ENCODE measurements at places on chromosomes 5 and 9.

DNA sequence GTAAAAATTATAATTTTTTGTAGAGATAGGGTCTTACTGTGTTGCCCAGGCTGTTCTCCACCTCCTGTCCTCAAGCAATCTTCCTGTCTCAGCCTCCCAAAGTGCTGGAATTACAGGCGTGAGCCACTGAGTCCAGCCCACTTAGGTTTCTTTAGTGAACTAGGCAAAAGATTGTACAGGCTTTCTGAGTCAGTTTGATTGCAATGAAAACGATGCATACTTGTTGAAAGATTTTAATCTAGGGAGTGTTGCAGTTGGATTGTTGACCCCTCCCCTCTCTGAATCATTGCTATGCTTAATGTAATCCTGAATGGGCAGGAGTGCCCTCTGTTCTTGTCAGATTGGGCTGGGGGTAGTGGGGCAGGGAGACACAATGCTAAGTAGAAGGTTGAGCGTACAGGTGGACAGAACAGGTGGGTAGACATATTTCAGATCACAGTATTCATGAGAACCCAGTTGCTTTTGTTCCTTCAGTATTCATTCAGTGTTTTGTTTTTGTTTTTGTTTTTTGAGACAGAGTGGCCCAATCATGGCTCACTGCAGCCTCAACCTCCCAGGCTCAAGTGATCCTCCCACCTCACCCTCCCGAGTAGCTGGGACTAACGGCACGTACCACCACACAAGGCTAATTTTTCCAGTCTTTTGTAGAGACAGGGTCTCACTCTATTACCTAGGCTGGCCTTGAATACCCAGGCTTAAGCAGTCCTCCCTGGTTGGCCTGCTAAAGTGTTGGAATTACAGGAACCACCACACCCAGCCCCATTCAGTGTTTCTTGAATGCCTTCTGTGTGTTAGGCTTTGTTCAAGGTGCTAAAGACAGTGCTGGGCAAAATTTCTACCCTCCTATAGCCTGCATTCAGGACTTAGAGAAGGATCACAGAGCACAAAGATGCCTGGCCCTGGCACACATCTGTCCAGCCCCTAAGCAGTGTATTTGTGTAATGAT lies 70.1 kb downstream of the KIAA1958 start:
- no peak for DNase-seq

DNA sequence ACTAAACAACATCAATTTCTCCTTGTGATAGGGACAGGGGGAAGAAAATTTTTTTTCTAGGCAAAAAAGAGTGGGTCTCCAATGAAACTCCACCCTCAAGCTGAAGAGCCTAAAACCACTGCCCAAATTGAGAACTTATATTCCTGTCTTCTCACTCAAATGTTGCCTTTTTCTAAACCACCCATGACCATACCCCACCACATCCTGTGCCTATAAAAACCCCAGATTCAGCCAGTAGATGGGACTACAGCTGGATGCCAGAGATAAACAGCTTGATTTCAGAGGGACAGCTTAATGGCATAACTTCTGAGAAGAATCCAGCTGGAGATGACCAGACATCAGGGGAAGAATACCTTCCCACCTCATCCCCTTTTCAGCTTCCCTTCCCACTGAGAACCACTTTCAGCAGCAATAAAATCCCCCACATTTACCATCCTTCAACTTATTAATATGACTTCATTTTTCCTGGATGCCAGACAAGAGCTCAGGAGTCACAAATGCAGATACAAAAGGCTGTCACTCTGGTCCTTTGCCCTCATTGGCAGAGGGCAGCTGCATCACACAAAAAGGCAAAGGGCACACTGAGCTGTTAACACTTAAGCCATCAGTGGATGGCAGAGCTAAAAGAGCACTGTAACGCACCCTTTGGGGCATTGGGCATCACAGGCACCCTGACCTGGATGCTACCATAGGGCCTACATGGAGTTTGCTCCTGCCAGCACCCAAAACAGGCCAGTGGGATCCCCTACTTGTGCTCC lies 972.5 kb upstream of the CTNND2 start:
- no peak for DNase-seq

- DNase-seq = no peak
These were observed 11.6 kb downstream of the NAIF1 start for GRCh38 chr9:128055344-128056040.

DNA sequence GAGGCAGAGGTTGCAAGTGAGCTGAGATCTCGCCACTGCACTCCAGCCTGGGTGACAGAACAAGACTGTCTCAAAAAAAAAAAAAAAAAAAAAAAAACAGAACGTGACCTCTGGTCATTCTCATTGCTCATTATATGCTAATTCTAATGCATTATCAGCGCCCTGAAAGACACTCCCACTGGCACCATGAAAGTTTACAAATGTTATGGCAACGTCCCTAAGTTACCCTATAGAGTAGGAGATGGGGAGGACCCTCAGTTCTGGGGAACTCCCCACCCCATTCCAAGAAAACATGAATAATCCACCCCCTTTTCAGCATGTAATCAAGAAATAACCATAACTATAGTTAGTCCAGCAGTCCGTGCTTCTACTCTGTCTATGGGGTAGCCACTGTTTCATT lies 48.9 kb upstream of the DENND4C start:
- DNase-seq = no peak

DNA sequence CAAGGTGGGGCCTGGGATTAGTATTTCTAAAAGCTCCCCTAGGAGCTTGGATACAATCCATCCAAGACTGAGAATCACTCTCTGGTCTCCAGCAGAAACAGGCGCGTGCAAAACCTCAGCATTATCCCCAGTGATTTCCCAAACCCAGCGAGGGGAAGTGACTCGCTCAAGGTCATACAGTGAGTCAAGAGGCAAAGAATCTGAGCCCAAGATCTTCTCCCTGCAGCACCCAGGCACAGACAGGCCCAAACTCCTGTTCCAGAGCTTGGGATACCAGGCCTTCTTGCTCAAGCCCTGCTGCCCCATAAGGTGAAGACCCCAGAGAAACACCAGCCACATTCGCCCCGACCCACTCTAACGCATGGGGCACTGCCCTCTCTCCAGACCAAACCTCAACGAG lies 33.2 kb downstream of the SHB start:
- no peak for DNase-seq

DNA sequence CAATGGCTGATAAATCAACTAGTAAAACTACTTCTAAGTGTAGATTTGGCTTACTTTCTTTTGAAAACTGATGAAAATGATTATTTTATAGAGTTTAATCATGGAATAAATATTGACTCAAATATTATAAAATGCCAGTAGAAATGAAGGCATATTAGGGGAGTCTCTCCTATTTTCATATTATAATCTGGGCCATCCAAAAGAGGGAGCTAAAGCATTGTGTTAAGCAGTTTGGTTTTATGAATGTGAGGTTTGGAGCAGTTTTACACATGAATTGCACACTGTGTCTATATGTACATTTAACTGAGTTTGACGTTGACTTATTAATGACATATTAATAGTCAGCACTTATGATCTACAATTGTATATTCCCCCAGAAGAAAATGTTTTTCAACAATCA lies 17.4 kb downstream of the CDH9 start:
- DNase-seq = no peak

DNA sequence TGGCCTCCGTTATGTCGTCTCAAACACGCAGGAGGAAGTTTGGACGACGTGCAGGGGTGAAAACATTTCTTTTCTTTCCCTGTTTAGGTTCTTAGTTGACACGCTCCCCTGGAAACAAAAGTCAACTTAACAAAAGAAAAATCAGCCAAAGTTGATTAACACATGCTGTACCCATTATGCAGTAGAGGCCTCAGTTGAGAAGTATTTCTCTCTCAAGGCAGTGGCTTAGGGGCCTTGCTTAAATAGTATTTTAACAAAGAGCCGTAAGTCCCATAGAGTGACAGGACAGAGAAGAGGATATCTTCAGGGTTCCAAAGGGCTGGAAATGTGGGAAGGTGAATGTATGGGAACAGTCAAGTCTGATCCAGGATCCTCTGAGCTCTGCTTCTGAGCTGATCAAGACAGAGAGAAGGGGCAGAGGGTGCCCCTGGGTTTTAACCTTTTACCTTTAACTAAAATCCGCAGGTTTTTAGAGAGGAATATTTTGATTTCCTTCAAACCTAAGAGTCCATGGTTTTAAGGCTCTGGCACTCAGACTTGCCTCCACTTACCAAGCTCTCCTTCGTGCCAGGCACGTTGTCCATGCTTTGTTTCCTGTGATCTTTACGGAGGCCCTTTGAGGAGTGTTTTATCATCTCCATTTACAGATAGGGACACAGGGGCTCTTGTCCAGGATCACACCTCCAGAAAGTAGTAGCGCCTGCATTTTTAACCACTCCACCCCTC lies 629 bp upstream of the CD74 start:
- no peak for DNase-seq

GRCh38 chr5:163190784-163191183 lies 246.6 kb upstream of the CCNG1 start:
- DNase-seq = no peak

GRCh38 chr5:32767948-32768467 lies 56.9 kb downstream of the NPR3 start:
- DNase-seq = no peak

- no peak for DNase-seq
These were observed 66.5 kb upstream of the TLX3 start for GRCh38 chr5:171242521-171242920.

- no peak for DNase-seq
These were observed 6.0 kb downstream of the CAMK4 start for GRCh38 chr5:111229871-111230810.

DNA sequence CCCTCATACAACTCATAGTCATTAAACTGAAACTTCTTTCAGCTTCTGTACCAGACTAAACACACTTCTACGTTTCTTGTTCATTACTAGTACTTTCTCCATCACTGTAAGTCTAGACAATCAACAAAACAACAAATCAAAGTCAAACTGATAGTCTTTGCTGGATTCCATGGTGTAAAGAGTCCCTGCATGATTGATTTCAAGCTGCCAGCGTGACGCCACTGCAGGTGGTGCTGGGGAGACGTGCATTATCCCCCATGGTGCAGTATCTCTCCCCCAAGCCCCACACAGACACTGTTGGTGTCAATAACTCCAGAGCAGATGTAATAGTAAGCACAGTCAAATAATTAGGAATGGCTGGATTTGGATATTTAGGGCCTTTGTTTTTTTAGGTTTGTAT lies 10.7 kb upstream of the SLC2A8 start:
- DNase-seq = no peak

DNA sequence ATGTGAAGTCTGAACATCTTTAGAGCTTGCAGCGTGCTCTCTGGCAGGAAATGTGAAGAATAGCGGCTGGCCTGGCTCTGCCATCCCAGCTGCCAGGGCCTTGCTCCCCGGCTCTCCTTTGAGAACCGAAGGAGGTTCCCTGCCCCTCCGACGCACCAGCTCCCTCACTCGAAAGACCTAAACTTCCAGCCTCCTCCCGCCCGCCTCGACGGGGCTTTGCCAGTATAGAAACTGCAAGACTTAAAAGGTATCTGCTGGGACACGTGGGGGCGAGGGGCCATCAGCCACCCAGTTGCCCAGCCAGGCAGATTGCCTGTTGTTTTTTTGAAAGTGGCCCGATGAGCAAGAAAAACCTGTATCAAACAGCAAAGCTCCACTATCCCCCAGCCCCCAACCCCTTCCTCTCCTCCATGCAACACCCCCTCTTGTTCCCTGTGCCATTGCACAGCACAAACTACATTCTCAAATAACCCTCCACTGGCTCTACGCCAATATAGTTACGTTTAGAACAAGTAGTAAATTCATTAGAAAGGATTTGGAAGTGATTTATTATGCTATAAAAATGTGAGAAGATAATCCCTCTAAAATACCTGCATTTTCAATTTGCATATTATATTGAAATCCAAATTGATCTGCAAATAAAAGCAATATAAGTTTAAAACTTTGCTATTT lies 331.9 kb downstream of the MED10 start:
- no peak for DNase-seq

DNA sequence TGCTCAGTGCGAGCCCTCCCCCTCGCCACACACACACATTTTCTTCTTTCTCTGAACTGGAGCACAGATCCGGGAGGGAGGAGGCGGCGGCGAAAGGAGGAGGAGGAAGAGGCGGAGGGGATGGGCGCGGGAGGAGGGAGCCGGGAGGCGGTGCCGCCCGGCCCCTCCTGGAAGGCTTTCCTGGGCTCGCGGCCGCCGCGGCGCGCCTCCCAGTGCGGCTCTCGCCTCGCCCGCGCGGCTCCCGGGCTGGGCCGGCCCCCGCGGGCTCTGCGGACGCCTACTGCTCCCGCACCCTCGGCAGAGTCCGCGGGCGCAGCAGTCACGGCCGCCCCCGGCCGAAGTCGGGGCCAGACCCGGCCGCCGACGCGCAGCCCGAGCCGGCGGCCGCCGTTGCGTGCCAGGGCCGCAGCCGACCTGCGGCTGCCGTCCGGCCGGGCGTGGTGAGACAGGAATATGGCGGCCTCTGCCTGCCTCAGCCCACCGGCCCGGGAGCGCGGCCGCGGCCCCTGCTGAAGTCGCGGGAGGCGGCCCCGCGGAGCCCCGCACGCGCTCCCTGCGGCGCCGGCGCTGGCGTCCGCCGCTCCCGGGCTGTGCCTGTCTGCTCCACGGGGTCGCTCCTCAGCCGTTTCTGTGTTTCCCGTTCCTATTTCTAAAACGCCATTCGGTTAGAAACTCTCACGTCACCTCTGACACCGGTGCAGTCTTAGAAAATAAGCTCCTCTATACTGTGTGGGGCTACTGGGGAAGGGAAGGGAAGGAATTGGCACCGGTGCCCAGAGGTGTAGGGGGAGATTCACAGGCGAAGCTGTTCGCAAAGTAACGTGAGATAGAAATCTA lies 500 bp upstream of the GNAQ start:
- DNase-seq = peak; percentile 81

DNA sequence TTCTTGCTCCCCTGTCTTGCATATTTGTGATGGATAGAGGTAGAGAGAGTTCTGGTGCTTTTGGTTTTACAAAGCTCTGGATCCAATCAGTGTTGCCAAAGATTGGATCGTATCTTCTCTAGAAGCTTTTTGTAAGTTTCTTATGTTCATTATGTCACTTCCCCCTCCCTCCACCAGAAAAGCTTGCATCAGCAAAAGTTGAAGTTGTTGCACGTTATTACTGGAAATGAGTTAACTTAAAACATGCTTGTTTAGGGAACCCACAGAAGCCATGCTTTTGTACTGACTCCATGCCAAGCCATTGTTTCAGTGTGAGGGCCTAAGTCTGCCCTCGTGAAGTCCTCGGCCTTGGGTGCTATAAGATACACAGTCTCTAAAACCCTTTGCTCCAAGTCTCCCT lies 186.5 kb downstream of the ERCC6L2 start:
- DNase-seq = no peak

GRCh38 chr9:30140407-30140806 lies 2244.0 kb upstream of the ACO1 start:
- DNase-seq = no peak

GRCh38 chr5:44932922-44933585 lies 124.3 kb downstream of the MRPS30 start:
- DNase-seq = no peak

- DNase-seq = no peak
These were observed 198.8 kb upstream of the TYRP1 start for GRCh38 chr9:12494411-12494810.

- no peak for DNase-seq
These were observed 174.6 kb downstream of the FAM174A start for GRCh38 chr5:100709771-100710170.
